ENCODE measurements at places on chromosomes 5 and 9.

DNA sequence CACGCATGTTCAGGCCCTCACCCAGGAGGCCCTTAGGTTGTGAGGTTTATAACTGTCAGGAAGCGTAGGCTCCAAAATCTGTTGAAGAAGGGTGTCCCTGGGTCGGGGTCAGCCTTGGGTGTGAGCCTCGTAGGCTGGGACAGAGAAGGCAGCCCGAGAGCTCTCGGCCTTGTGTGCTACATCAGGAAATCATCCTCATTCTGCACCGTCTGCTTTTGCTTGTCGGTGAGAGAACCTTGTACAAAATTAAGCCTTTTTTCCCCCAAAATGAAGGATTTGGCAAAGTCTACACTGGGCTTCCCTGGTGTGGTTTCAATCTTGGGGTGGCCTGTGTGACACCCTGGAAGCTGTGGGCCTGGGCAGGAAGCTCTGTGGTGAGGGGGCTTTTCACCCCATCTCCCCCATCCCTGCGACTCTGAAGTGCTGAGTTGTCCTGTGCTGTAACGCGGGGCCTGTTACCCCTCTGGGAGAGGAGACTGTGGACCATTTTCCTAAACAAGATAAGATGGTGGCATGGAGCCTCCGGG lies 55.3 kb downstream of the AHRR start:
- no peak for DNase-seq

GRCh38 chr5:34722183-34722582 lies 66.1 kb downstream of the RAI14 start:
- no peak for DNase-seq

DNA sequence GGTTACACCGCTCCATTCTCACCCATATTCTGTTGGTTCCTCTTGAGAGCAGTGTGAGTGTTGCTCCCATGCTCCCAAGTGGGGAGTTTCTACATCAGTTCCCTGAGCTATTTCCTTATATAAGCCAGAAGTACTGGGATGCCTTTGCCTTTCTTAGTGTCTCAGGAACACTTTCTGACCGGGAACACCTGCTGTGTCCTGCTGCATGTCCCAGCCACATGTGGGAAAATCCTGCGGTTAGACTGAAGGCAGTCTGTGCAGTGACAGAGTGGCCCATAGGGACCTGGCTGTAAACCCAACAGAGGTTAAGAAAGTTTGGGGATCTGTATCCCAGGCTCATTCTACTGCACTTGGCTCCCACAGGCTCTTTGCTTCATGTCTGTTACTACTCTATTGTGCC lies 126.0 kb downstream of the EGFLAM start:
- DNase-seq = no peak

DNA sequence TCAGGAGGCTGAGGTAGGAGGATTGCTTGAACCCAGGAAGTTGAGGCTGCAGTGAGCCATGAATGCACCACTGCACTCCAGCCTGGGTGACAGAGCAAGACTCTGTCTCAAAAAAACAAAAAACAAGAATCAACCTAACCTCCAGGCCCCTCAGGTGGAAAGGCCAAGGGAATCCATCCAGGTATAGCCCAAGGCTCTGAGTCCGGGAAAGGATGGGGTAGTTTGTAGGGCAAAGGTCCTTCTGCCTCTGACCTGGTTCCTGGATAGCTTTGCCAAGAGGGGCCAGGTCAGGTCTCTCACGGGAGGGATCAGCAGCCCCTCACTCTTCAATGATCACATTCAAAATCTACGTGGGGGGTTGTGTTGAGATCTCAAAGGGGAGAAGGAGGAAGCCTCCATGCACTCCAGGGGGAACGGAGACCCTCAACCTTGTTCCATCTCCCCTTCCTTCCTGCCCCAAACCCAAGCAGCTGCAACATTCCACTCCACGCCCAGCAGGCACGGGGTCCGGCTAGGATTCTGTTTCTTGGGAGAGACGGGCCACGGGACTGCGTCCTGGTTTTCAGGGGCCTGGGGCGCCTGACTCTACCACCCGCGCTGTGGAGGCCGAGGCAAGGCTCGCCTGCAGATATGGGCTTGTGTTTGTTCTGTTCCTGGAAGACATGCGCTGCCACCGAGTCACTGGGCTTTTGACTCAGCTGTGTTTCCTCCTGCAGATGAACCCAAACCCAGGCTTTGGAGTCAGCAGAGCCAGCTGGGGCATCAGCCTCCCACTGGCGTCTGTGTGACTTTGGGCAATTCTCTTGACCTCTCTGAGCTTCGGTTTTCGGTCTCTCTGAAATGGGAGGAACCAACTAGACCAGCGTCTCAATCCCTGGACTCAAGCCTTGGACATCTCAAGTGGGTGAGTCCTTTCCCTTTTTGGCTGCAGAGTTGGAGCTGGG lies 35.5 kb downstream of the PLPP7 start:
- DNase-seq = no peak

DNA sequence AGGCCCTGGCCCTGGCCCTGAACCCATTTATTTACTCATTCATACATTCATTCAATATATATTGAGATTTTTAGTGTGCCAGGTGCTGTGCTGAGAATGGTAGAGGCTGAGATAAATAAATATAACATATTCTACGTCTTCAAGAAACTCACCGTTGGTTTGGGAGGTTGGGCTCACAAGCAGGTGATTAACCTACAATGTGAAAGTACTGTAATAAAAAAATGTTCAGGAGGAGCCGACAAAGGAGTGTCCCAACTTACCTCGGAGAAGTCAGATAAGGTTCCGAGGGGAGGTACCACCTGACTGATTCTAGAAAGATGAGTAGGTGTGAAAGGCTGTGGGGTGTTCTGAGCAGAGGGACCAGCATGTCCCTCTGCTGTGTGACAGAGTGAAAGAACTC lies 479.6 kb upstream of the KLF4 start:
- no peak for DNase-seq

DNA sequence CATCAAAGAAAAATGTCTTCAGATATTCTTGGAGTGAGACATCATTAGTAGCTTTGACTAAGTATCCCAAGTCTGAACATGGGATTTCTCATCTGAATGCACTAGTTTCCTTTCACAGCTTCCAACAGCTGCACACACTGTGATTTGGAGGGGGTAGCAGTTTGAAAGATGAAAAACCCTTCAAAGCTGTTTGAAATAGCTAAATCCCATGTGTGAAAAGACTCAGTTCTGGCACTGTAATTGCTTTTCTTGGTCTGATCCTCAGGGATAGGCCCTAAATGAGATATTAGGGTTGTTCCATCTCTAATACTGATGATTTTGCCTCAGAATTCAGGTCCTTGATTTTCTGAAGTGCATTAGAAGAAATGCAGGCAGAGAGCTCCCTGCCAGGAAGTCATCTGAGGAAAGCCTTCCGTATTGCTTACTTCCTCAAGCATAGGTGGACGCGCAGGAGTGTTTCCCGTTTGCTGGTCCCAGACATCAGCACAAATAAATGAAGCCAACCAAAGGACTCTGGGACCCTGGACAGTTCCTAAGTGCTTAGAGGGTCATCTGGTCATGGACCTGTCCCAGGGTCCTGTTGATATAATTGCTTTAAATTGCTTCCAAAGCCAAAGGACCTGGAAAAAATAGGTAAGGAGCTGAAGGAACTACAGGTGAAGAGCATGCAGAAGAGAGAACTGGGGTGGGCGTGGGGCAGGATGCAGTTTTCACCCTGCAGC lies 25.6 kb upstream of the FRMPD1 start:
- DNase-seq = no peak

DNA sequence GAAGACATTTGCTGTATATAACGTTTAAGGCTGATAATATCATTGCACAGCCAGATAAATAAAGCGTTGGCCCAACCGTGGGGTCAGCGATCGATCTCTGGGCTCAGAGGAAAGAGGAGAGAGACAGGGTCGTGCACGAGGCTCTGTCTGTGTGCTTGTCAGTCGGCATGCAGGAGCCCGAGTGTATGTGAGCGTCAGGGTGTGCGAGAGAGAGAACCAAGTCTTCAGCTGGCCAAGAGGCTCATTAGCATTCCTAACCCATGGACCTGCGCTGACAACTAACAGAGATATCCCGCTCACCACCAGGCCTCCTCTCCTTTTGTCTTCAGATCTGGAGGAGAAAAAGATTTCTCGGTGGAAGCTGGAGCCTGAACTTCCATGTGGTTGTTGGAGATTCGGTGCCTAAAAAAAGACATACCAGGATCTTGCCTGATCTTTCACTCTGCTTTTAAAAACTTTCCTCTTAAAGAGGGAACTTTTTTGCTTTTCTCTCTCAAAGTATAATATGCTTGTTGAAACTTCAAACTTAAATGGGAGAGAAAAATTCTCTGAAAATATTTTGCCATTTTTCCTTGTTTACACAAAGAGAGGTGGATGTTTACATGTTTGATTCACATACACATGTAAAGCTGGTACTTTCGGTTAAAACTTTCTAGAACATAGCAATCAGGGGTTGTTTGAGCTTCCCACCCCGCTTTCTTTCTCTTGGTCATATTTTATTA lies 16.5 kb downstream of the NR2F1 start:
- no peak for DNase-seq

DNA sequence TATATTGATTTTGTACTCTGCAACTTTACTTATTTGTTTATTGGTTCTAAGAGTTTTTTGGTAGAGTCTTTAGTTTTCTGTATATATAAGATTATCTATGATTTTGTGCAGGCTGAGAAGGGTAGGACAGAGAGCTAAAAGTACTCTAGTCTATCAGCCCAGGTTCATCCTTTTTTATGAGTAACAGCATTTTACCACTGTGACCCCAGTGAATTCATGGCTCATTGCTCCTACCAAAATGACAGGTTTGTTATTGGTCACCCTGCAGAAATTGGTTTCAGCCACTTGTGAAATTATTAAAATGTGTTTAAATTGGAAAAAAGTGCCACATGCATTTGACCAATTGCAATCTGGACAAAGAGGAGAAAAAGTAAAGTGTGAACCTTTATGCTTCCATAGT lies 421.4 kb upstream of the DAB2 start:
- no peak for DNase-seq

DNA sequence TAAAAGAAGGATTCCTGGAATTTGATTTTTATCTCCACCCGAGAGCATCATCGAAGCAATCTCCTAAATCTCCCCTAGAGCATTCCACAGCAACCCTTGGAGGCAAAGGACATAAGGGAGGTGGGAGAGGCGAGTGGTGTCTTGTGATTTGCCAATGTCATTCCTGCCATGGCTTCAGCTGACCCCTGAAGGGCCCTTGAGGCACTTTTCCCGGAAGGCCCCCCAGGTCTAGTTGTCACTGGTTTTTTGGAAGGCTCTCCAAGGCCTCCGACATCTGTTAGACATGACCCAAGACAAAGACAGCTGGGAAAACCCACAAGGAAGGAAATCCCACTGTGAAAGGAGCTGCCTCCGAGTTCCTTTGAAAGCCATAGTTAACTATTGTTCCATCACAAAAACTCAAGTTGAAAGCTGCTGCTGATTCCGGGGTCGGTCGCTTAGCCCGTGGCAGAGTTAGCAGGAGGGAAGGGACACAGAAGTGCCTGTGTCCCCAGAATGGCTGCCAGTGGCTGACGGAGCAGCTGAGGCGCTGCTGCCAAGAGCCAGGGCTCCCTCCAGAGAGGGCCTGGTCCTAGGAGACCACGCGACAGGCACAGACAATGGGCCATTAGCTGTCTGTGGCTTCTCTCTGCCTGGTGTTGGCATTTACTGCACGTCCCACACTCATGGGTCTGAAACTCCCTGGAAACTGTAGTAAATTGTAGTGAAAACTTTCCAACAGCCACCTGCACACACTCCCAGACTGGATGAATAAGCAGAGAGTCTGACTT lies 24.4 kb upstream of the TRIO start:
- DNase-seq = no peak

GRCh38 chr5:180599981-180600553 lies 8.8 kb upstream of the SCGB3A1 start:
- DNase-seq = no peak

DNA sequence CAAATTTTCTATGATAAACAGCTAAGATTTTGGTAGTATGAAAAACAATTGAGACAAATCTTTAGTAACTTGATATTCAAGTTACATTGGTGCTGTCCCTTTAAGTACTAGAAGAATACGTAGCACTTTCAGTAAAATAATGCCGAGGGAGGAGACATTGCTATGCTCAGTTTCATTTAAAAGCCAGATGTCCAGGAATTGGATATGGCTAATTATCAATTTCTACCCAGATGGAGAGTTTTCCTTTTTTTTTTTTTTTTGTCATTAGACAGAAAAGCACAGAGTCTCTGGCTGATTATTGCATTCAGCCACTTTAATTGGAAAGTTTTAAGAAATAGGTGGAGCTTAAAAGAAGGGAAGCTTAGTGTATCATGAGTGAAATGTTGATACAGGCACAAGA lies 40.4 kb upstream of the APC start:
- DNase-seq = no peak

DNA sequence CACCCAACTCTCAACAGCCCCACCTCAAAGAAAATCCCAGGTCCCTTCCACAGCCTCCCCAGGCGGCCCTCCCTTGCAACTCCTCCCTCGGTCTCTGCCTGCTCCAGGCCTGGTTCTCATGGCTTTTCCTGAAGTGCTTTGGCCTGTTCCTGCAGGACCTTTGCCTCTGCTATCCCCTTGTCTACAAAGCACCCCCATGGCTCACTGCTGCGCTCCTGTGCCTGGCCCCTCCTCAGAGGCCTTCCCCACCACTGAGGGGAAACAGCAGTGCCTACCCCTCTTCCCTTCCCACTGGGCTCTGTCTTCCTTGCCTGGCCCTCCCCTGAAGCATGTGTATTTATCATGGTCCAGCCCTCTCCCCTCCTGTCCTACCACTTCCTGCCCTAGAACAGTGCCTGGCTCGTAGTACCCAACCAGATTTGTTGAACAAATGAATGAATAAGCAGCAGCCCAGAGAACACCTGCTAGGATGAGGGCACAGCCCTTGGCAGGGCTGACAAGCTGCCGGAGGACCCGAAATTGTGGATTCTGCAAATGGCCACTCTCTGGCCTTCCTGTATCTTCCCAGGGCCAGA lies 68.6 kb upstream of the LRRTM2 start:
- DNase-seq = no peak

GRCh38 chr9:95588724-95589588 lies 72.2 kb upstream of the PTCH1 start:
- DNase-seq = no peak

GRCh38 chr5:125005266-125005665 lies 258.8 kb upstream of the ZNF608 start:
- no peak for DNase-seq

DNA sequence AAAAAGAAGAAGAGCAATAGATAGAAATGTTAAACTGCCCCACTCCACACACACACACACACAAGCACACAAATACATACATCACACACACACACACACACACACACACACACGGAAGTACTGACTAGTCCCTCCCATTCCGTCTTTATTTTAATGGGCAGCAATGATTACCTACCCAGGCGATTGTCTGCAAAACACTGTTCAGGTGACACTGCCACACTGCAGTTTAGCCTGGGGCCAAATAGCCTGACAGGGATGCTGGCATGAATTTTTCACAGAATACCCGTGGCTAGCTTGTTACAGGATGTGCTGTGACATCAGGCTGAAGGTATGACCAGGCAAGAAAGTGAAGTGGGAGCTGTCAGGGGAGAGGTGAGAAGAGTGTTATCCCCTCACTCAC lies 86.9 kb downstream of the FRMD3 start:
- DNase-seq = no peak

GRCh38 chr5:95605786-95606185 lies 14.1 kb upstream of the GPR150 start:
- DNase-seq = no peak

GRCh38 chr9:37761511-37761910 lies 7.9 kb downstream of the TRMT10B start:
- DNase-seq = no peak

- DNase-seq = no peak
Observed at GRCh38 chr9:82553654-82554366, 509.1 kb downstream of the RASEF start.

Measured in brain pericyte (primary cell).